ENCODE measurements at places on chromosomes 6 and 20.

DNA sequence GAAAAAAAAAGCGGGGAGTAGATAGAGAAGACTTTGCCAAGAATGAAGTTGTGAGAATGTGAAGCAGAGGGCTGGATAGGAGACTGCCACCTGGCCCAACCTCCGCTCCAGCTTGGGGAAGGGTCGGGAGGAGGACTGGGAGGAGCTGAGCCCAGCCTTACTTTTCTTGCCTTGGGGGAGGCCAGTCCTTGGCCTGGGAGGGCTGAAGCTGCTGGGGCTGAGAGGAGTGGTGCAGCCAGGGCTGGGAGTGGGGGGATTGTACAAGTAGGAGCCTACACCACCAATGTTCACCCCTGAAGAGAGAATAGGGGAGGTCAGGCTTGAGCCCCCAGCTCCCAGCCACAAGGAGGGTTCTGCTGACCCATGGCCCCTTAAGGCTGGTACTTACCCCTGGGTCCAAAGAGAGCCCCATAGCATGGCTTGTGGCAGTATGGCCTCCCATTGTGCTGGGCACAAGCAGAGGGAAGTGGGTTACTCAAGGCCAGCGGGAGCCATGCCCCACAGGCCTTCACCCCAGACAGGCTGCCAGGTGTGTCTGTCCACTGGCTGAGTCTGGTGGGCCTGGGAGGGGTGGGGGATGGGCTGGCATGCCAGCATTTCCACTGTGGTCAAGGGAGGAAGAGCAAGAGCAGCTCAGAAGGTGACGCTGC is 1.1 kb downstream of the CRIP3 start:
- no peak for DNase-seq

DNA sequence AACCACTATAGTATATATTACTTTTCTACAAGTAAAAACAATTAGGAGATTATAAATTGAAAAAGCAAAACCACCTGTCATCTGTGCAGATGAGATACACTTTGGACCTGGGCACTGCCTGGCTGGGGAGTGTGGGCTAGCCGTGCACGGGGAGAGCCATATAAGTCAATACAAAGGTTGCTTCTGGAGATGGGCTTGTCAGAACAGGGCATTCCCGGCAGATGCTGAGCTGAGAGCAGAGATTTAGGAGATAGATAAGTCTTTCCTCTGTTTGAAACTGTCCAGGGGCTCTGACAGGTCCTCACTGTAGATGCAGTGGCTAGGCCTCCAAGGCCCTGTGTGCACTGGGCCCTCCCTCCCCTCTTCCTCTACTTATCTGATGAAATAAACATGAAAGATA is 34.5 kb downstream of the CD164 start:
- no peak for DNase-seq

DNA sequence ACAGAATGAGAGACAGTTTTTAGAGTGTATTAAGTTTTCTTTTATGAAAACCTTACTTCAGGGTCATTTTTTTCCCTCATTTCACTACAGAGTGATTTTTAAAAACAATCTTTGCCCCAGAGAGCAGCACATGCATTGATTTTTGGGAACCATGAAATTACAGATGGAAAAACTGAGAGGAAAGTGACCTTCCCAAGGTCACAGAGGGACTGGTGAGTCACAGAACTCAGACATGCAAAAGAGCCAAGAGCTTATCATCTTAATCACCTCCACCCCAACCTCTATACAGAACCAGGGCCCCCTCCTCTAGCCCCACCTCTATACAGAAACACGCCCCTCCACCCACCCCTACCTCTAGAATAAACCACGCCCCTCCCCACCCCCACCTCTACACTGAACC is 10.7 kb downstream of the PXMP4 start:
- no peak for DNase-seq

GRCh38 chr6:120373185-120373584 is 961.1 kb downstream of the TBC1D32 start:
- no peak for DNase-seq

DNA sequence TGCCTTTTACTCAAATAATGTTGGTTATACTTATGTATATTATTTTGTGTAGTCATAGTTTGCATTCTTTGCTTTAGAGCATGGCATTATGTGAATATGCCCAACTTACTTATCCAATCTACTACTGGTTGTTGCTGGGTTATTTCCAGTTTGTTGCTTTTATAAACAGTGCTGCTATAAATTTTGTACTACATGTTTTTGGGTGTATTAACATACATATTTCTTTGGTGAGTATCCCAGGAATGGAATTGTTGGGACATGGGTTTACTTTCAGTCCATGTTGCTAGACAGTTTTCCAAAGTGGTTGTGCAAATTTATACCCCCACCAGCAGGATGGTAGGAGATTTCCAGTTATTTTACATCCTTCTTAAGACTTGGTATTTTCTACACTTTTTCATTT is 157.1 kb upstream of the THEMIS start:
- no peak for DNase-seq

- DNase-seq: no peak
These were observed 23.2 kb upstream of the SERINC1 start for GRCh38 chr6:122494665-122495272.

DNA sequence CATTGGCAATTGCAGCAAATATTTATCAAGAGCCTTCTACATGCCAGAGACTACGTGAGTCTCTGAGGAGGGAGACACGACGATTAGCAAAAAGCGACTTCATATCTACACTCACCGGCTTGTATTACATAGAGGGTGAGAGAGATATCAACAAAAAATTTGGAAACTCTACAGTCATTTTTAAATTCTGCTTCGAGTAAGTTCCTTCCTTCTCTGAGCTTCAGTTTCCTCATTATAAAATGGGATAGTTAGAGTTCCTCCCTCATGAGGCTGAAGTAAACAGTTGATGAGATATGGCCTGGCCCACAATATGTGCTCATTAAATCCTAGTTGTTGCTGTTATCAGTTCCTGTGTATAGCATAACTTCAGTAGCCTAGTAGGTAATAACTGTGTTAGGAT is 64.1 kb upstream of the SIRPA start:
- DNase-seq: no peak

Measured in CD4-positive, alpha-beta T cell treated with Interleukin-2 at 100 ng/mL for 4 hours (primary cell).